ENCODE measurements at places on chromosomes 12 and 14.

DNA sequence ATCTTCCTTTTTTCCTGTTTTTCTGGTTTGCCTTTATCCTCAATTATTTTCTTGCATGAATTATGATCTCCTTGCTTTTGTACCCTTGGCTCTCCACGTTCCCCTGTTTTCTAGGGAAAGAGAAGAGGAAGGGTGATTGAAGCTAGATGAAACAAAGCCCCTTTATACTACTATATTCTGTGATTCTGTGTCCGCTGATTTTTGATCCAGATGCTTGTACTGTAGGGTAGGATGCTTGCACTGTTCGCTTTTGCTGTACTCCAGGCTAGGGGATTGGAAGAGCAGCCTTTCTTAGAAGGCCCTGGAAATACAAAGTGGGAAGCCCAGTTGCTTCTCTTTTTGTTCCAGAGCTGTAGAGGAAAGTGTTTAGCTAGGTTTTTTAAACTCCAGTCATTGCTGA lies 35.1 kb upstream of the KLHDC2 start:
- DNase-seq, result no peak

- DNase-seq, result no peak
These were observed 55.5 kb downstream of the FAM222A start for GRCh38 chr12:109768901-109769670.

- no peak for DNase-seq
These were observed 98.6 kb downstream of the C12orf50 start for GRCh38 chr12:87930627-87931026.

- no peak for DNase-seq
These were observed 4.9 kb downstream of the DUSP6 start for GRCh38 chr12:89347325-89347829.

DNA sequence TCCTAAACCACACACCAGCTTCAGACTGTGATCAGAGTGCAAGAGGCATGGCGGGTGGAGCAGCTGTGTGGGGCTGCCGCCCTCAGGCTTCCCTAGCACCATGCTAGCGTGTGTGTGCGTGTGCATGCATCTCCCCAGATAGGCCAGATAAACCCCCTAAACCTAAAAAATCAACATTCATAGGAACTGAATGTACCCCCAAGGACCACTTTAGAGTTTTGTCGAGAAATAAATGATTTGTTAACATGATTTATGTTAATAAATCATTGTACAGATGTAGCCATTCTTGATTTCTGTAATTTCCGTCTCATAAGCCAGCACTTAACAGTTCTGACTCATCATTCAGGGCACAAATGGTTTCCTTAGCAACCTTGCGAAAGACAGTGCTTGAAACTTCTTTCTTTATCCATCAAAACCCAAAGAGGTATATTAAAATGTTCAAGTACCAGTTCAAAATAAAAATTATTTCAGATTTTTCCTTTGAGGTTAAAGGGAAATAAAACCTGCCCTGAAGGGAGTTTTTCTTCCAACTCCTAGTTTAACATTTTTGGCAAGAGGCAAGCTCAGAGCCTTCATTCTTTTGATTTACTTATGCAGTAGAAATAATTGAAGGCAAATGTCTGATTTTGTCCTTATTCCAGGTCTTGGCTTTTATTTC lies 206.2 kb upstream of the RGS6 start:
- DNase-seq, result no peak

DNA sequence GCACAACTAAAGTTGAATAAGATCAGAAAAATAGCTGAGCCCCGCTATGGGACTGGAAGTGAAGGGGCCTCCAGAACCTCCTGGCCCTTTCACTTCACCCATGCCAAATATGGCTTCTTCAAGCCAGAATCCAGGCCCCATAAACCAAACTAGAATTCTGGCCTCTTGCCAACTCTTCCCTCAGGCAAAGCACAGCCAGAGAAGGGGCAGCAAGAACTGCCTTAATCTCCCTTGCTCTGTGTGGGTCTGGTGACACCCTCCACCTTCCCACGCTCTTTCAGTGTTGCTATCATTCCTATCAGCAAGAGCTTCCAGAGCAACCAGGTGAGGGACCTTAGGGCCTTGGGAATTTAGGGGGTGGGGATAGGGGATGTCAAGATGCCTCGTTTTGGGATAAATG lies 3.1 kb upstream of the PNMA1 start:
- DNase-seq, result no peak

DNA sequence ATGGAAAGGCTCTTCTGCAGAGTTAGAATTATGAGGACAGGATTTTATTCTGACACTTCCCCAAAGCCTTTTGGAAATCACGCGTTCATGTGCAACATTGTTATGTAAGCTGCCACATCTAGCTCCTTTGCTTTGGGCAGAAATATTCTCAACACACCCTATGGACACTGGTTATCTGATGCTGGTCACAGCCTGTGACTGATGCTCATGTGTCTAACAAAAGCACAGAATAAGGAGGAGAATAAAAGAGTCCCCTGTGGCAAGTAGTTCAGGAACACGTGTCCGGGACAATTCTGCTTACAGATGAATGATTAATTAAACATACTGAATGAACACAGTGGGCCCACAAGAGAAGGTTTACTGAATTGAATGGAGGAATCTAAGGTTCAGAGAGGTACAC lies 22.1 kb downstream of the FOXN3 start:
- DNase-seq, result no peak

- DNase-seq, result no peak
These were observed 39.7 kb upstream of the BDKRB2 start for GRCh38 chr14:96164861-96165490.

GRCh38 chr12:94998326-94998725 lies 5.2 kb downstream of the NDUFA12 start:
- DNase-seq, result no peak

GRCh38 chr14:90531497-90531896 lies 134.7 kb downstream of the CALM1 start:
- no peak for DNase-seq

- DNase-seq, result no peak
These were observed 295.6 kb upstream of the FLRT2 start for GRCh38 chr14:85234156-85235025.

GRCh38 chr12:124721501-124722162 lies 142.0 kb downstream of the SCARB1 start:
- DNase-seq, result no peak

- DNase-seq, result no peak
These were observed 35.2 kb downstream of the HMGA2 start for GRCh38 chr12:65859519-65859918.

- no peak for DNase-seq
These were observed 119.7 kb upstream of the PARP11 start for GRCh38 chr12:3992945-3993344.

DNA sequence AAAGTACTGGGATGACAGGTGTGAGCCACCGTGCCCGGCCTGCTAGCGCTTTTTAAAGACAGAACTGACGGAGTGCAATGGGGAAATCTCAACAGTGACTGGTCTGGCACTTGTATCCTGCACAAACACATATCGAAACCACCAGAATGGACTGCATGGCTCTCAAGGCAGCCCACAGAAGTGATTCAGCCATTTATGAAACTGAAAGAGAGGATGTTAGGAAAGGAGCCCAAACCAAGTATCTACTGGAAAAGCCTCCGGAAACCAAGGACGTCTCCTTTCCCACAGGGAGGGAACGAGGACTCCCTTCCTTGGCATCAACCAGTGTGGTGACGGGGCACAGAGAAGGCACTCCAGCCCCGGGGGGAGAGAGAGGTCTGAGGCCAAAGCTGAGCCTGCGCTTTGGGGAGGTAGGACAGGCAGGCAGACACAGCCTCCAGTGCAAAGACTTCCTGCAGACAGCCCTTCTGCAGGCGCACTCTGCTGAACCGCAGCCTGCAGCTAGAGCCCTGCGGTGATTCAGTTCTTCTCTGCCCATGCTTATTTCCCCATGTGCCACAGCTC lies 16.5 kb downstream of the SLC15A4 start:
- DNase-seq, result no peak

DNA sequence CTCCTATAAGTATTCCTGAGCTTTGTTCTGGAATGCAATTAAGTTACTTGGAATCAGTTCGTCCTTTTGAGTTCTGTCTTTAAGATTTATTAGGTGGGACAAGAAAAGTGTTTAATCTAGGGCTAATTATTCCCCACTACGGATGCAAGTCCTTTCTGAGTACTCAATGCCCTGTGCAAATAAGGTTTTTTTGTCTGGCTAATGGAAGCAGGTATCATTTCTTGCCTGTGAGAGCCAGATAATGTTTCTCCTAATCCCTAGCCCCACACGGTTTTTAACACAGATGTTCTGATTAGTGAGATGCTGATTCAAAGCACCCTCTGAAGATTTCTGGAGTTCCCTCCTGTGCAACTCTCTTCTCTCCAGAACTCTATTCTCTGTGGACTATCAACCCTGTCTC lies 296.6 kb upstream of the PRICKLE1 start:
- no peak for DNase-seq

DNA sequence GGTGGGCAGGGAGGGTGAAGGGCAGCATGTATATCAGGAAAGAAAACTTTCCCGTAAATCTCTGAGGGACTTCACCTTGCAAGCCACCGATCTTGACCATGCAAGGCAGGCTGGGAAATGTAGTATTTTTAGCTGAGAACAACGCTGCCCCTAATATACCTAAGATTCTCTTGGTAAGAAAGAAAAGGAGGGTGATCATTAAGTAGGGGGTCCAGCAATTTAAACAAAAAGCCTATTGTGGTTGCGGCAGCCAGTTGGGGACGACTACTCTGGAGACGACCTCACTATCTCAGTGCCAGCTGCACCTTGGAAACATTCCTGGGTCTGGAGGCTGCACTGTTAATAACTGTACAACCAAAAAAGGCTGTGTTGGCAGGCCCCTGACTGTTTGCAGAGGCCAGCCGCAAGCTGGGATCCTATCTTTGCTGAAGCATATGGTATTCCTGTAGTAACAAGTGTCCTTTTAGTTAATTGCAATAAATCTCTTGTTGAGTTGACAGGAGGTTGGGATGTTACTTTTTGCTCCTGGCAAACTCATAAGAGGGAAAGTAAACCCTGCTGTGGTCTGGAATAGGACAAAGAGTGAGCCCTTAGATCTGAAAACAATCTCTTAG lies 6.4 kb downstream of the APOLD1 start:
- DNase-seq, result no peak

DNA sequence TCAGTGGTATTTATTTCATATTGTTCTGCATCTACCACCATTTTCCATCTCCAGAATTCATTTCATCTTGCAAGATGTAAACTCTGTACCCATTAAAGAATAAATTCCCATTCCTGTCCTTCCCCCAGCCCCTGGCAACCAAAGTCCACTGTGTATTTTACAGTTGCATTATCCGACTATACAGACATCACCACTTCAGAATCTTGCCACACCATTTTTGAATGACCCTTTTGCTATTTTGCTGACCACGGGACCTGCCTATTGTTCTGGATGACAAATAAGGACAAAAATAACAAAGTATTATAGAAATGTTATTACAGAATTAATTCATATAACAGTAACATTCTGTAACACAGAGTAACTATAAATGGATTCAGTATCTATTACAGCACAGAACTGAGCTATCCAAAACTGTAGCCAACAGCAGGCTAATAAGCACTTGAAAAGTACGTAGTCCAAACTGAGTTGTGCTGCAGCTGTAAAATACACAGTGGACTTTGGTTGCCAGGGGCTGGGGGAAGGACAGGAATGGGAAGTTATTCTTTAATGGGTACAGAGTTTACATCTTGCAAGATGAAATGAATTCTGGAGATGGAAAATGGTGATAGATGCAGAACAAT lies 61.3 kb downstream of the CDK17 start:
- no peak for DNase-seq

- no peak for DNase-seq
These were observed 23.0 kb downstream of the TSHR start for GRCh38 chr14:80978403-80978802.

DNA sequence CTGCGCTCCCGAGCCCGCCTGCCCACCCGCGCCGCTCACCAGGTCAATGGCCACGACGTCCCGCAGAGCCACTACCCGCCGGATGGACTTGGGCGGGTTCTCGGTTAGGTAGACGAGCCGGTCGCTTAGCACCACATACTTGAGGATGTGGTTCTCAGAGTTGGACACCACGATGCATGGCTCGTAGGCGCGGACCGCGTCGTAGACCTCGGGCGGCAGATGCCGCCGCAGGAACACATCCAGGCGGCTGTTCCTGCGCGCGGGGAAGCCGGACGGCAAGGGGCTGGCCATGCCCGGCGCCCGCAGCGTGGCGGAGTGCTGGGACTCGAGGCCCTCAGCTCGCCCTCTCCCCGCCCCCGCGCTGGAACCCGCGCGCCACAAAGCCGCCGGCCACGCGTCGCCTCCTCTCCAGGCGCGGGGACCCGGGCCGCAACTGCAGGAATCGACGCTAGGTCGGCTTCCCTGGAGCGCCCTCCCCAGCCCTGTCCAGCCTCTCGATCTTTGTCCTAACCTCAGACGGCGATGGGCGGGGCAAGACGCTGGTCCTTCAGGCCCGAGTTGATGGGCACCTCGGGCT lies at the start of gene C12orf56:
Gene C12orf56 (minus strand): TSS at position 484 of the 577 bp plus-strand sequence. CDS start 193 bp downstream, at position 291.
- no peak for DNase-seq

Measured in stimulated activated CD8-positive, alpha-beta memory T cell treated with anti-CD3 and anti-CD28 coated beads, Interleukin-4, amount 100 ng/mL, for 1 hour (primary cell).